ENCODE measurements at places on chromosomes 12 and 14.

- no peak for DNase-seq
Measured at GRCh38 chr12:70486588-70486987, 120.5 kb downstream of the KCNMB4 start.

DNA sequence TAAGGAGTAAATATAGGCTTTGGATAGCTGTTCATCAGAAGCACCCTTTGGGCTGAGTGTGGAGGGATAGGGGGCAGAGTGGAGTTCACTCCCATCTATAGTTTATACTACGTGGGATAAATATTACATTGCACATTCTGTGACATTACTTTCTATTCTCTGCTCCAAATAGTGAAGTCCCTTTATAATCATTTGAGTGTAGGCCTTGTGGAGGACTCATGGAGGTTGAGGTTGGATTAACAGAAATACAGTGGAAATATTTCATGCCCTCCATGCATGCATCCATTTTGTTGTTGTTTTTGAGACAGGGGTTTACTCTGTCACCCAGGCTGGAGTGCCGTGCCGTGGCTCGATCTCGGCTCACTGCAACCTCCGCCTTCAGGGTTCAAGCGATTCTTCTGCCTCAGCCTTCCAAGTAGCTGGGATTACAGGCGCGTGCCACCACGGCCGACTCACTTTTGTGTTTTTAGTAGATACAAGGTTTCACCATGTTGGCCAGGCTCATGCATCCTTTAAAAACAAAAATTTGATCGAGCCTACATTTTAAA, 1.4 kb downstream of the CHPT1 start:
- DNase-seq, result peak; percentile 15

GRCh38 chr12:29694002-29694401, 89.7 kb downstream of the TMTC1 start:
- no peak for DNase-seq

GRCh38 chr12:131025234-131025633, 71.5 kb downstream of the ADGRD1 start:
- DNase-seq, result no peak

GRCh38 chr14:39974036-39974435, 541.8 kb upstream of the FBXO33 start:
- no peak for DNase-seq

DNA sequence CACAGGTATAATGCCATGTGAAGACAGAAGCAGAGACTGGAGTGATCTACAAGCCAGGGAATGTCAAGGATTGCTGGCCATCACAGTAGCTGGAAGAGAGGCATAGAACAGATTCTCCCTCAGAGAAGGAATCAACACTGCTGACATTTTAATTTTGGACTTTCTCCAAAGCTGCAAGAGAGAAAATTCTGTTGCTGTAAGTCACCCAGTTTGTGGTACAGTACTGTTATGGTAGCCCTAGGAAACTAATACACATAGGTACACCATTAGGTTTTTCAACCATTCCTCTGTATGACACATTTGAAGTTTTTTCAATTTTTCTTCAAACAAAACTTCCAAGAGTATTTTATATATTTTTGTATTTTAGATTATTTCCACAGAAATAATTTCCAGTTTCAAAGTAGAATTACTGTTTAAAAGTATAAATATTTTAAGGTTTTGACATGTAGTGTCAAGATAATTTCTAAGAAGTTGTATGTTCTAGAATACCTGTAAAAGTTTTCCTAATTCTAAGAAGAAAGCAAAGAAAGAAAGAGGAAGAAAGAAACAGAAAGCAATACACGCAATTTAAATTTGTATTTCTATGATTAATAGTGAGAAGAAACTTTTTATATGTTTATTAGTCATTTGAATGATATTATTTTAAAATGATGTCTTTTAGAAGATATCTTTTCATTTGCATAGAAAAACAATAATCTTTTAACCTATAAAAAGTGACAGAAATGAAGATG, 64.9 kb upstream of the CATSPERB start:
- no peak for DNase-seq

- DNase-seq, result peak; percentile 86
Measured at GRCh38 chr14:93976477-93977057, at the start of gene ASB2. ASB2 (minus strand) TSS chr14:93976570; CDS start chr14:93964539, 12,031 bp downstream.

DNA sequence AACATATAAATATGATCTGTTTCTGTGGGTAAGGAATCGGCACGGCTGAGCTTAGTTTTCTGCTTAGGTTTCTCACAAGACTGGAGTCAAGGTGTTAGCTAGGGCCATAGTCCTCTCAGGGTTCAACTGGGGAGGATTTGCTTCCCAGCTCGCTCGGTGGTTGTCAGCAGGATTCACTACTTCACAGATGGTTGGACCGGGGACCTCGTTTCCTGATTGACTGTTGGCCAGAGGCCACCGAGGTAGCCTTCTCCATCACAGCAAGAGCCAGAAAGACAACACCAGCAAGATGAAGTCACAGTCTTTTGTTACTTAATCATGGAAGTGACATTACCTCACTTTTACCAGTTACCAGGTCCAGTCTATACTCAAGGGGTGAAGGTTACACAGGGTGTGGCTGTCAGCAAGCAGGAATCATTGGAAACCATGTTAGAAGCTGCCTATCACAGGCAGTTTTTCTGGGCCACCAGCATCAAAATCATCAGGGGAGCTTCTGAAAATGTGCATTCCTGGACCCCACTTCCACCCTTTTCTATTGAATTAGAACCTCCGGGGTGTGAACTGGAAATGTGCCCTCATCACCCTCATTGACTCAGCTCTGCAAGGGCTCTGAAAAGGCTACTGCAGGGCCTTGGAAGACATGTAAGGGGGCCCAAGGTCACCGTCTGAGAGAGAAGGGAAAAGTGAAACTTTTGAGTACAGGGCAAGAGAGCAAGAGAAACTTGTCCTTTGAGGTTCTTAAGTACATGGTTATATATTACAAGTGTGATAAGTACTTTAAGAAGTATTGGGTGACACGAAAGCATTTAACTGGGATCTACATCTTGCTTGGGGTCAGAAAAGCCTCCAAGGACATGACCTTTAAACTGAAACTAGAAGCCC, 10.9 kb downstream of the COPS7A start:
- DNase-seq, result no peak

GRCh38 chr12:125149160-125150108, 84.2 kb downstream of the AACS start:
- DNase-seq, result no peak

DNA sequence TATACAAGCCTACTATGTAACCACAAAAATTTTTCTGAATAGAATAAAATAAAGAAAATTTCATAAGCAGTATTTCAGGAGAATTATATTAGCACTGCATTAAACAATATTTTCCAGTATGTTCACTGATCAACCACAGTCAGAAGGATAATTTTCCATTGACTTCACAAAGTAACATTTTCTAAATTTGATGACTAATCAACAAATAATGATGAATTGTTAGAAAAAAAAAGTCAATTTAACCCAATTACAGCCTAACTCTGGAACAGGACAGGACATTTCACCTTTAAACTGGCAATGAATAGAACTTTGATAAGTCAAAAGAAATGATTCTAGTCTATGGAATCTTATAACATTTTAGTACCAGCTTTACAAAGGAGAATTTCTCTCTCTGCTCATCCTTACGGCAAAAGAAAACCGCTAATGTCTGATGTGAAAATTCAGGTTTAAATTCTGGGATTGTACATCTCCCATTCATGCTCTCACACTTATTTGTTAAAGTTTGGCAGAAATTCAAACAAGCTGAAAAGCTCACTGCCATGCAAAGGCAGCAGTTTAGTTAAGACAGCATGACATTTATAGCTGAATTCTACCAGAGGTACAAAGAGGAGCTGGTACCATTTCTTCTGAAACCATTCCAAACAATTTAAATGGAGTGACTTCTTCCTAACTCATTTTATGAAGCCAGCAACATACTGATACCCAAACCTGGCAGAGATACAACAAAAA, 84.5 kb downstream of the MDGA2 start:
- DNase-seq, result no peak

DNA sequence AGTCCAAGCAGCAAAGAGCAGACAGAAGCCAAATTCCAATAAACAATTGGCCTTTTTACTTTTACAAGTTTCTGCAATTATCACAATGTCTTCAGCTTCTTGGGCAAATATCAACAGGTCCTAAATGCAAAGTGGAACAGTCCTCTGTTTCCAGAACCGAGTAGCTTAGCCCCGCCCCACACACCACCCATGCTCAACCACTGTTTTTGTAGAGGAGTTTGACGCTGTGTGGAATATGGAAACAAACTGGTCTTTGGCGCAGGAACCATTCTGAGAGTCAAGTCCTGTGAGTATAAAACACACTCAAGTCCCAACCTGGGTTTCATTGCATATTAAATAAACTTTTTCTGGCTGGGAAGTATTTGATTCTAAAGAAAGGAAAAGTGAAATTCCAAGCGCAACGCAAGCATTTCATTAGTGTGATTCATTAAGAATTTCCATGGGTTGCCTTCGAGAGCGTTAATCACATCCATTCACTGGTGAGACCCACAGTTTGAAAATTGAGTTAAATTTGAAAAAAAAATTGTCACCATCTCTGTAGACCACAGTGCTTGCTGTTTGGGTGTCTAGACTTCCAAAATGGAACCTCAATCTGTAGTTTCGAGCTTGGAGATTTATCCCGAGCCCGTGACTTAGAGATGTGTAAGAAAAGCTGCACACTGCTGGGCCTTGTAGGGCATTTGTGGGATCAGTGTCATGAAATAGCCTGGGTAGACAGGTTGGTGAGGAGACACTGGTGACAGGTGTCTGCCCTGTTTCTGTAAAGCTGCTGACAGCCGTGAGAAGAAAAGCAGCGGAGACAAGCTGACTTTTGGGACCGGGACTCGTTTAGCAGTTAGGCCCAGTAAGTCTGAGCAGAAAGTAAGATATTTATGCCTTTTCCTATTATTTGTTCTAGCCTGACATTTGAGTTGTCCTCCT, 96.1 kb downstream of the DAD1 start:
- no peak for DNase-seq

DNA sequence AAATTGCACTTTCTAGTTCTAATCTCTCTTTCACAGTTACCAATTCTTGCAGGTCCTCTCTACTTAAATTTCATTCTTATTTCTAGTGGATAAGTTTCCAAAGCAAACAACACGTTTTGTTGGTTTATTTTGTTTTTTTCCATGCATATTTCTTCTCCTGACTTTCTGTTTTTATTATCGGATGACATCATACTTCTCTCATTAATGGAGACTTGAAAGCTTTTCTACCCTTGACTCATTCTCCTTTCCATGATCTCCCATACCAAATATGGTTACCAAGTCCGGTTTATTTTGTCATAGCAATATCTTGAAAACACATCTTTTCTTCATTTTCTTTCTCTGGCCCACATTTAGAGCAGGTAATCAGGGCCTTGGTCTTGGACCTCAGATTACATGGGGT, 796.5 kb downstream of the GALC start:
- DNase-seq, result no peak

GRCh38 chr14:99821519-99822508, 28.6 kb downstream of the EML1 start:
- no peak for DNase-seq

DNA sequence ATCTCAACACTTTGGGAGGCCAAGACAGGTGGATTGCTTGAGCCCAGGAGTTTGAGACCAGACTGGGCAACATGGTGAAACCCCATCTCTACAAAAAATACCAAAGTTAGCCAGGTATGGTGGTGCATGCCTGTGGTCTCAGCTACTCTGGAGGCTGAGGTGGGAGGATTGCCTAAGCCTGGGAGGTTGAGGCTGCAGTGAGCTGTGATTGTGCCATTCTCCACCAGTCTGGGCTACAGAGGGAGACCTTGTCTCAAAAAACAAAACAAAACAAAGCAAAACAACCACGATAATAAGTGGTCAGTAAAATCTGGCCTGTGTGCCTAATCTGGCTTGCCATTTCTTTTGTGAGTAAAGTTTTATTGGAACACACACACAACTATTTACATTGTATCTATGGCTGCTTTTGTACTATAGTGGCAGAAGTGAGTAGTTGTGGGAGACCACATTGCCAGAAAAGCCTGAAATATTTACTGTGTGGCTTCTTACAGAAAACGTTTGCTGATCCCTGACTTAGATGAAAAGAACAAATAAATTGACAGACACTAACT, 19.4 kb upstream of the KLRG1 start:
- DNase-seq, result no peak

GRCh38 chr12:94567761-94568160, 82.6 kb downstream of the TMCC3 start:
- no peak for DNase-seq

DNA sequence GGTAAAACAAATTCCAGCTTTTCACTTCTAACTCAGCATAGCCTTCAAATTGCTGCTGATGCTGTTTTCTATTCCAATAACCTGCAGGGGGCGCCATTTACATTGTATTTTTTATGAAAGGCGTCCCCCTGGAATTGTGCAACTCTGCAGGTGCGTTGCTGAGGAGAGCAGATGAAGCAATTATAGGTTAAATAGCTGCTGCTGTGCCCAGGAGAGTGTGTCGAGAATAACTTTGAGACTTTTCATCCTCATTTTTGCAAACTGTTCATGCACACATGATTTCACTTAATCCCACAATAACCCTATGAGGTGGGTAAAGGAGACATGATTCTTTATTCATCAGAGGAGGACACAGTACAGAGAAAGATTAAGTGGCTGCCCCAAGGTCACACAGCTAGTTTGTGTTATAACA, 75.7 kb downstream of the MYRFL start:
- no peak for DNase-seq

- DNase-seq, result no peak
Measured at GRCh38 chr14:61460718-61461611, 139.6 kb downstream of the PRKCH start.

GRCh38 chr12:22876262-22876661, 251.3 kb downstream of the ETNK1 start:
- DNase-seq, result no peak

- no peak for DNase-seq
Measured at GRCh38 chr14:36087411-36087810, 89.1 kb downstream of the PTCSC3 start.

DNA sequence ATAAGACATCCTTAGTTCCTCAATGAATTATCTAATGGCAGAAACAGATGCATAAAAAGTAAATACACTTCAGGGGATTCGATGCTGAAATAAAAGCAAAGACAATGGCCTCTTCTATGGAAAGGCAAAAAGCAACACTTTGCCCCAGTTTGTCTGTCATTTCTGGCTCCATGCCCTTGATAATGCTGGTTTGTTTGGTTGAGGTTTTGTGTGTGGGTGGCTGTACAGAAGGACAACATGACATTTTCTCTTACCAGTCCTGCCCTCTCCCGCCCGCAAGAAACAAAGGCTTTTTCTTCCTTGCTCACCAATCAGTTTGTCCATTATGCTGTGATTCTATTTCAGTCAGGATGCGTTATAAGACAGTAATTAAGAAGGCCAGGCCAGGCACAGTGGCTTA, 18.1 kb upstream of the WDR89 start:
- DNase-seq, result no peak

- no peak for DNase-seq
Measured at GRCh38 chr14:38282936-38283335, 27.0 kb upstream of the CLEC14A start.

- peak; percentile 17 for DNase-seq
Measured at GRCh38 chr12:89461649-89462612, 62.7 kb downstream of the GALNT4 start.
